Activated CD4-positive, alpha-beta T cell treated with anti-CD3 and anti-CD28 coated beads for 4 hours (primary cell): ENCODE measurements at places on chromosomes 7 and 10.

- DNase-seq: peak; percentile 6
Observed at GRCh38 chr10:121926671-121927317, 1.0 kb downstream of the ATE1 start.

DNA sequence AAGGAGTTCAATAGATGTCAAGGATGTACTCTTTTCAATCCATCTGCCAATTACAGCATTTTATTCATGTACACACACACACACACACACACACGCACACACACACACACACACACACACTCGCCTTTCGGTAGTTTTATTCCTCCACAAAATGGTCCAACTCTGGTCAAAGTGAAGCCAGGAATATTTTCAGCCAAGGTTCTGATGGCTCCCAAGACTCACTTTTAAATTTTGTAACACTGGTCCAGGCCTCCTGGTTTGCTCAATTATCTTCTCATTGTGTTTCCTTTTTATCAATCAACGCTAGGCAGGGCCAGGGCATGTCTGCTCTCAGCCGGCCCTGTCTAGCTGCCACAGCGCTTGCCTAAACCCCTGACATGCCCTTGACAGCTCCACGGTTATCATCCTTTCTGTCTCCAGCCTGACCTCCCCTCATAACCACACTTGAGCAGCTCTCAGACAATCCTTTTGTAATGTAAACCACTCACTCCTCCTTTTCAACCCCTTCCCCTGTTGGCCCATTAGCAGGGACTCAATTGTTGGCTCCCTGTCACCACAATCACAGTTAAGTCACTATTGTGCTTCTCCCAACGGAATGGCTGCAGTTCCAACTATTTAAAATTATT, 115.1 kb downstream of the ICA1 start:
- DNase-seq: no peak

- DNase-seq: no peak
Observed at GRCh38 chr10:51729822-51730555, 30.6 kb upstream of the CSTF2T start.

DNA sequence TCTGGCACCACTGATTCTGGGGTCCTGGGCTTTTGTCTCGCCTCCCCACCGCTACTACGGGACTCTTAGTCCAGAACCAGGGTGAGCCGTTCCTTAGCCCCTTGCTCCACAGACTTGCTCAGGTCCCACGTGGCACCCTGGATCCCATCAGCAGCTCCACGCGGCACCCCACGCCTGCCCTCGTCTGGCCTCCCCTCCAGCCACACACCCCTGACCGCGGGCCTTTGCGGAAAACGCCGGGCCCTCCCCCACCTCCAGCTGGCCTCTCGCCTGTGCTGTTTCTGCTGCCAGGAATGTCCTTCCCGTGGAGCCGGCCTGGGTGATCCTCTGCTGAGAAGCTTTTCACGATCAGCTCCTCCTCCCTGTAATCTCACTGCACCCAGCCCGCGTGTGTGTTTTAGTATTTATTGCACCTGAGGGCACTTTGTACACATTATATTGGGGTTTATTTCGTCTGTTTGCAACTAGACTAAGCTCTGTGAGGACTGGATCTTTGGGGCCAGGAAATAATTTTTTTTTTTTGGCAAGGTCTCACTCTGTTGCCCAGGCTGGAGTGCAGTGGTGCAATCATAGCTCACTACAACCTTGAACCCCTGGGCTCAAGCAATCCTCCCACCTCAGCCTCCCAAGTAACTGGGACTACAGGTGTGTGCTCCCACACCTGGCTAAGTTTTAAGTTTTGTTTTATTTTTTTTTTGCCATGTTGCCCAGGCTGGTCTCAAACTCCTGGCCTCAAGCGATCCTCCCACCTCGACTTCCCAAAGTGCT, 10.5 kb upstream of the TTYH3 start:
- no peak for DNase-seq

DNA sequence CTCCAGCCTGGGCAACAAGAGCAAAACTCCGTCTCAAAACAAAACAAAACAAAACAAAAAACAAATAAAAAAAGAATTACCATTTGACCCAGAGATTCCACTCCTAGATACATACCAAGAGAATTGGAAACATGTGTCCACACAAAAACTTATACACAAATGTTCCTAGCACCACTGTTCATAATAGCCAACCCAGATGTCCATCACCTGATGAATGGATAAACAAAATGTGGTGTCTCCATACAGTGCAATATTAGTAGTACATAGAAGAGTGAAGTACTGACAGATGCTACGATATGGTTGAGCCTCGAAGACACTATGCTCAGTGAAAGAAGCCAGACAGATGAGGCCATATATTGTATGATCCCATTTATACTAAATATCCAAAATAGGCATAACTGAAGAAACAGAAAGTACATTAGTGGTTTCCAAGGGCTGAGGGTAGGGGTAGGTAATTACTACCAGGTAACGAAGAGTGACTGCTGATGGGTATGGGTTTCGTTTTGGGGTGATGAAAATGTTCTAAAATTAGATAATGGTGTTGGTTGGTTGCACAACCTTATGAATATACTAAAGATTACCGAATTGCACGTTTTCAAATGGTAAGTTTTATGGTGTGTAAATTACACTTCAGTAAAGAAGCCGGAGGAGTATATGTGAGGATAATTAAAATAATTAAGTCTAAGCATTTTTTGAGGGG, 20.0 kb downstream of the MYO1G start:
- DNase-seq: no peak

DNA sequence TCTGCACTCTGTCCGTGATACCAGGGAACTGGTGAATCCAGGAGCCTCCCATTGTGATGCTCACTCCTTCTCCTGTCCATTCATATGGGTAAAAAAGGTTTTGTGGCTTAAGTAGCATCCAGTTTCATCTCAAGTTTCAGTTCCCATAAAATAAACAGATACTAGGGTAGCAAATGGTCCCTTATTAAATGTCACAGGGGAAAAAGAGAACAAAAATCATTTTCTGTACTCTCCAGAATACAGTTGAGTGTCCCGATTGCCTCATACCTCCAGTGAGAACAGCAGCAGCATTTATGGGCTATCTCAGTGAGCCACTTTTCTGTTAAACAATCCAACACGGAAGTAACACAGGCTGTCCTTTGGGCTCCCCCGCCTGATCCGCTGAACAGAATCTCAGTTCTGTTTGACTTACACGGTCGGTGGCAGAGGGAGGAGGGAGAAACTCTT, 179.6 kb downstream of the CELF2 start:
- DNase-seq: no peak

DNA sequence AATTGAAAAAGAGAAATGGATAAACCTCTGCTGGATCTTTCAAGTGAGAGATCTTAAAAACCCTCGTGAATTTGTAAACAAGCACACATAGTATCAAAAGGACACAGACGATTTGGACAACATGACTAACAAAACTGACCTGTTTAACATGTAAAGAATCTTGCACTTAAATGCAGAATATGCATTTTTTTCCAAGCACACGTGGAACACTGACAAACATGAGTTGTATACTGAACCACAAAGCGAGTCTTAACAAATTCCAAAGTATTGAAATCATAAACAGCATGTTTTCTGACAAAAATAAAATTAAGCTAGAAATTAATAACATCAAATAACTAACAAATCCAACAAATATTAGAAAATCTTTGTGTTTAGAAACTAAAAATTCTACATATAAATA, 65.0 kb upstream of the ZNF746 start:
- DNase-seq: no peak

- DNase-seq: peak; percentile 5
Observed at GRCh38 chr7:130276796-130277762, 10.4 kb downstream of the CPA2 start.

- no peak for DNase-seq
Observed at GRCh38 chr10:96228408-96228994, 42.9 kb downstream of the BLNK start.

GRCh38 chr10:47070541-47070940, 159.3 kb downstream of the PTPN20 start:
- no peak for DNase-seq

DNA sequence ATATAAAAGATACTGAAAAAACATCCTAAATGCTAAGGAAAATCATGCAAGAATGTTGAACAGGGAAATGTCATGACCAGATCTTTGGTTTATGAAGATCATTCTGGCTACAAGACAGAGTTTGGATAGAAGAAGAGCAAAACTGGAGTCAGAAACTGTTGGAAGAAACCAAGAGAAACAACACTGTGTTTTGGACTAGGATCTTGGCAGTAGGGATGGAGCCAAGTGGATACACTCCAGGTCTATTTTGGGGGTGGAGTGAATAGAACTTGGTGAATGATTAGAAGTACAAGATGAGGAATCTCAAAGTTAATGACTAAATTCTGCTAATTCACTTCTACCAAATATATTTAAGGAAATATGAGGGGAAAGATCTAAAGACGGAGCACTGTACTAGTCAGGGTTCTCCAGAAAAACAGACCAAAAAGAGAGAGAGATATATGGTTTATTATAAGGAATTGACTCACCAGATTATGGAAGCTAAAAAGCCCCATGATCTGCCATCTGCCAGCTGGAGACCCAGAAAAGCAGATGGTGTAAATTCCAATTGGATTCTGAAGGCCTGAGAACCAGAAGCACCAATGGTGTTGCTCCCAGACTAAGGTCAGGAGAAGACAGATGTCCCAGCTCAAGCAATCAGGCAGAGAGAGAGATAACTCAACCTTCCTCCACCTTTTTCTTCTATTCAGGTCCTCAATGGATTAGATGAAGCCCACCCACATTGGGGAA, 254.9 kb downstream of the TRIL start:
- no peak for DNase-seq

- no peak for DNase-seq
Observed at GRCh38 chr10:98589007-98589406, 142.3 kb upstream of the HPS1 start.
